ENCODE measurements at places on chromosomes 2 and 18.

GRCh38 chr2:18583905-18584607, 5.3 kb downstream of the NT5C1B start:
- H3K27ac ChIP-seq, result no peak overlapping the region
- H3K36me3 ChIP-seq, result no peaks in the 10 kb centered on the region
- no peak for DNase-seq
- no peaks in the 10 kb centered on the region for H3K4me1 ChIP-seq
- no peaks in the 10 kb centered on the region for H3K27me3 ChIP-seq
- no peak overlapping the region for H3K4me3 ChIP-seq

DNA sequence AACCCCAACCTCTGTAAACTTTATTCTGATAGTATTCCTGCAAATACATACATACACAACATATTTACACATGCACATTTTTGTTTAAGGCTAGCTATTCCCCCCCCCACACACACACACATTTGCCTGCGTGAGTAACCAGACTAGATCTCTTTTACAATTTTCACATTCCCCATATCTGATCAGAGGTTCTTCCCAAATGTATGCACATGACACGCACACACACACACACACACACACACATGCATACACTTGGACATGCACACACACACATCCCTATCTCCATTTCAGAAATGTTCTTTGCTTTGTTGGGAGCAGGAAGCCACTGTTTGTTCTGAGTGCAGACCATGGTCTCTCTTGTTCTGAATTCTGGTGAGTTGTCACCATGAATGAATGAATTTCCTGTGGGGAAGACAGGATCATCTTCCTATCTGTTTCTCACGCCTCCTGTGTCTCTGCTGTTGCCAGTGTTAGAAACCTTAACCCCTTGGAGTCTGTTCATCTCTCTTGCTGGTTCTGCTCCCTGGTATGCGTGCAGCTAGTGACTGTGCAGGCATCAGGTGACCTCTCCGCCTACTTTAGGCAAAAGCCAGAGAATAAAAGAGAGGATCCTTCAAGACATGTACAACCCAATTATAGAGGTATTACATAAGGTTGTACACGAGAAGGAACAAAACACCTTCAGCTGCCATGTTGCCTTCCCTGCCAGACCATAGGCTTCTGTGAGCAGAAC, 251.0 kb upstream of the RAB12 start:
- no peaks in the 10 kb centered on the region for H3K4me1 ChIP-seq
- H3K4me3 ChIP-seq, result no peak overlapping the region
- H3K27me3 ChIP-seq, result no peaks in the 10 kb centered on the region

DNA sequence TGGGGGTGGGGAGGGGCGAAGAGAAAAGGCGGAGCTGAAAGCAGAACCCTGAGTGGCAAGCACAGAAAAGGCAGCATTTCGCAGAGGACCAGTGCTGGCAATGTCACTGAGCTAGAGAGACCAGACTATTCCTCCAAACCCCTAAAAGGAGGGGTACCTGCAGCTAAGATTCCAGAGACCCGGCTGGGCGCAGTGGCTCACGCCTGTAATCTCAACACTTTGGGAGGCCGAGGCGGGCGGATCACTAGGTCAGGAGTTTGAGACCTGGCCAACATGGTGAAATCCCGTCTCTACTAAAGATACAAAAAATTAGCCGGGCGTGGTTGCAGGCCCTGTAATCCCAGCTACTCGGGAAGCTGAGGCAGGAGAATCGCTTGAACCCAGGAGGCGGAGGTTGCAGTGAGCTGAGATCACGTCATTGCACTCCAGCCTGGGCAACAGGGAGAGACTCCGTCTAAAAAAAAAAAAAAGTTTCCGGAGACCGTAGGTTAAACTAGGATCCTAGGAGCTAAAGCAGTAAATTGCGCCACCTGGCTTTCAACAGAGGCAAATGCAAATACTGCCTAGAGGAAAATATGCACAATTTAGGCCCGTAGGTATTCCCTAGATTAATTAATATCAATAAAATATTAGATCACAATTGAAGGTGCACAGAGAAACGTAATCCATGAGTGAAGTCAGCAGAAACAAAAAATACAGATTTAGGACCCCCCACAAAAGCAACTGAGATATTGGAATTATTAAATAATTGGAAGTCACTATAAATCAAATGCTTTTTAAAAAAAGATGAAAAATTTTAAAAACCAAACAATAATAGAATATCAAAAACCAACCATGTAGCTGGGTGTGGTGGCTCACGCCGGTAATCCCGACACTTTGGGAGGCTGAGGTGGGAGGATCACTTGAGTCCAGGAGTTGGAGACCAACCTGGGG, 4.9 kb downstream of the UCN start:
- H3K36me3 ChIP-seq, result no peaks in the 10 kb centered on the region
- DNase-seq, result no peak
- H3K4me1 ChIP-seq, result peaks cover 22% of the 10 kb centered on the region
- peaks cover 49% of the 10 kb centered on the region for H3K27me3 ChIP-seq
- no peak overlapping the region for H3K27ac ChIP-seq

- no peaks in the 10 kb centered on the region for H3K27me3 ChIP-seq
- peak overlapping the region; percentile 3 for H3K27ac ChIP-seq
- H3K36me3 ChIP-seq, result no peaks in the 10 kb centered on the region
- peaks cover 16% of the 10 kb centered on the region for H3K4me1 ChIP-seq
These were observed 15.0 kb upstream of the POLI start for GRCh38 chr18:54254265-54254758.

DNA sequence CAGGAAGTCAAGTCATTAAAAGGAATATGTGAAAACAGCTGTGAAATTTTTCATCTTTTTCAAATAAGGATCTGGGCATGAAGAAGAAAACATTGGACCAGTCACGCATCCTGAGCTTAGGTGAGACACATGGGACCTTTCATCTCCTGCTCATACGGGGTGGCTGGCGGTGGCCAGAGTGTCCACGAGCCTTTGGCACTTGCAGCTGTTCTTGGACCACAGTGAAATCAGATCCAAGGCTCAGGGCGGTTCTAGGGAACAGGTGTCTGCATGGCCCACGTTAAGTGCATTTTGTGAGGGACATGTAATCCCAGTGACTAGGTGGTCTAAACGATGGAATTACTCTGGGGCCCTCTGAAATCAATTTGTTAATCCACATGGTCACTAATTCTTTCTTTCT, 212.7 kb upstream of the COPS8 start:
- no peak overlapping the region for H3K27ac ChIP-seq
- no peaks in the 10 kb centered on the region for H3K36me3 ChIP-seq
- H3K4me3 ChIP-seq, result no peak overlapping the region
- H3K4me1 ChIP-seq, result peaks cover 4% of the 10 kb centered on the region
- H3K27me3 ChIP-seq, result no peaks in the 10 kb centered on the region

- no peaks in the 10 kb centered on the region for H3K27me3 ChIP-seq
- H3K36me3 ChIP-seq, result no peaks in the 10 kb centered on the region
- no peaks in the 10 kb centered on the region for H3K4me1 ChIP-seq
- H3K4me3 ChIP-seq, result no peak overlapping the region
These were observed 169.3 kb downstream of the ANKRD30B start for GRCh38 chr18:14917311-14917710.

- H3K4me1 ChIP-seq, result no peaks in the 10 kb centered on the region
- no peaks in the 10 kb centered on the region for H3K27me3 ChIP-seq
- no peak overlapping the region for H3K4me3 ChIP-seq
- DNase-seq, result no peak
- no peaks in the 10 kb centered on the region for H3K36me3 ChIP-seq
- no peak overlapping the region for H3K27ac ChIP-seq
These were observed 405.5 kb downstream of the PARD3B start for GRCh38 chr2:204950695-204951346.

- no peak overlapping the region for H3K27ac ChIP-seq
- H3K27me3 ChIP-seq, result no peaks in the 10 kb centered on the region
- DNase-seq, result no peak
- H3K36me3 ChIP-seq, result no peaks in the 10 kb centered on the region
- H3K4me1 ChIP-seq, result peaks cover 9% of the 10 kb centered on the region
These were observed 1023.6 kb downstream of the TMEM182 start for GRCh38 chr2:103785432-103785831.

- no peaks in the 10 kb centered on the region for H3K27me3 ChIP-seq
- DNase-seq, result no peak
- no peaks in the 10 kb centered on the region for H3K36me3 ChIP-seq
- H3K4me1 ChIP-seq, result peaks cover under 1% of the 10 kb centered on the region
- no peak overlapping the region for H3K27ac ChIP-seq
These were observed 78.3 kb downstream of the EDAR start for GRCh38 chr2:108910541-108911396.

DNA sequence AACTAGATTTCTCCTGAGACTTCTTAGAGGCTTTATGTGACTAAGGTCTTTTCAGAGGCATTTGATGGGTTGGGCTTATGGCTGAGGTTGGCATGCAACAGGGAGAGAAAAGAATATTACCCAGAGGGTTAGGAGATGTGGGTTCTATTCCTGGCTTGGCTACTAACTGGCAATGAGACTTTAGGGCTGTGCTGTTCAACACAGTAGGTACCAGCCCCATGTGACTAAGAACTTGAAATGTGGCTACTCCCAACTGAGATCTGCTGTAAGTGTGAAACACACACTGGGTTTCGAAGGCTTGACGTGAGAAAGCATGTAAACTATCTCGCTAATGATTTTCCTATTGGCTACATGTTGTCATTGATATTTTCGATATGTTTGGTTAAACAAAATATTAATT, 324.9 kb upstream of the SLC14A2 start:
- H3K4me1 ChIP-seq, result no peaks in the 10 kb centered on the region
- H3K4me3 ChIP-seq, result no peak overlapping the region
- no peak overlapping the region for H3K27ac ChIP-seq
- H3K36me3 ChIP-seq, result no peaks in the 10 kb centered on the region
- DNase-seq, result no peak
- no peaks in the 10 kb centered on the region for H3K27me3 ChIP-seq

GRCh38 chr2:134657650-134658250, 61.0 kb downstream of the TMEM163 start:
- H3K27me3 ChIP-seq, result no peaks in the 10 kb centered on the region
- no peaks in the 10 kb centered on the region for H3K36me3 ChIP-seq
- H3K27ac ChIP-seq, result no peak overlapping the region

DNA sequence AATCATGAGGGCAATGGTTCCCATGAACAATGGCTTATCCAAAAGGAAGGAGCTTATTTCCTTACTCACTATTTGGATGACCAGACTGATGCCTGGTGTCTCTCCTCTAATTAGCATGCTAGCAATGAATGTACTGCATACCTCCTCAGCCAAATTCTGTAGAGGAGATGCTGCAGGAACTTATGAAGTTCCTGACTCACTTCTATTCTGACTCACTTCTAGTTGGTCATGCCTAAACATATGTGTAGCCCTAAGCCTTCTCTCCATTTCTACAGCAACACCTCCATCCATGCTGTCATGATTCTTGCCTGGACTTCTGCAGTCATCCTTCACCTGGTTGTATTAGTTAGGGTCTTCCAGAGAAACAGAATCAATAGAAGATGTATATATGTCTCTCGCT, 59.9 kb upstream of the MRPS9 start:
- no peak overlapping the region for H3K4me3 ChIP-seq
- H3K27me3 ChIP-seq, result no peaks in the 10 kb centered on the region
- H3K4me1 ChIP-seq, result no peaks in the 10 kb centered on the region
- no peaks in the 10 kb centered on the region for H3K36me3 ChIP-seq
- no peak overlapping the region for H3K27ac ChIP-seq
- DNase-seq, result no peak

GRCh38 chr2:42163444-42164045, 5.6 kb upstream of the EML4 start:
- no peaks in the 10 kb centered on the region for H3K27me3 ChIP-seq
- no peaks in the 10 kb centered on the region for H3K4me1 ChIP-seq
- no peak overlapping the region for H3K4me3 ChIP-seq
- no peak for DNase-seq
- H3K36me3 ChIP-seq, result no peaks in the 10 kb centered on the region

DNA sequence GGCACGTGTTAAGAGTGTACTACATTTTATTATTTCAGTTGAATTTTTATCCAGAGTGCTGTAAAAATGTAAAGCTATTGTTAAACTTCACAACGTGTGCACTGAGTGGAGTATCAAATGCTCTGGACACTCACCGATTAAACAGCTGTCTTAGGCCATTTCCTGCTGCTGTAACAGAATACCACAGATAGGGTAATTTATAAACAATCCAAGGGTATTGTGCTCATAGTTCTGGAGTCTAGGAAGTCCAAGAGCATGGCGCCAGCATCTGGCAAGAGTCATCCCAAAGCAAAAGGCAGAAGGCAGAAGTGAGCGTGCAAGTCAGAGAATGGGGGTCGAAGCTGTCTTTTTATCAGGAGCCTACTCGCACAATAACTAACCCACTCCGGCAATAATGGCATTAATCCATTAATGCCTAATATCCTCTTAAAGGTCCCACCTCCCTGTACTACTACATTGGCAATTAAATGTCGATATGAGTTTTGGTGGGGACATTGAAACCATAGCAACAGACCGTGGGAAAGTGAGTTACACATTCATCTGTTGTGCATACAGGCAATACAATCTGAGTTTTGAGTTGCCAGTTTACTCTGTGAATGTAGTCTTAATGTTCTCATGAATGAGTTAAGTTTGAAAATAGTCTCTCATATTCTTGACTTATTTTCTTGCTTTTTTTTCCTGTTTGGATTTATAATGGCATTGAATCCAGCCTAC, 64.8 kb downstream of the ARMC9 start:
- H3K4me1 ChIP-seq, result no peaks in the 10 kb centered on the region
- DNase-seq, result no peak
- H3K36me3 ChIP-seq, result peaks cover 83% of the 10 kb centered on the region
- no peak overlapping the region for H3K4me3 ChIP-seq
- H3K27me3 ChIP-seq, result no peaks in the 10 kb centered on the region

DNA sequence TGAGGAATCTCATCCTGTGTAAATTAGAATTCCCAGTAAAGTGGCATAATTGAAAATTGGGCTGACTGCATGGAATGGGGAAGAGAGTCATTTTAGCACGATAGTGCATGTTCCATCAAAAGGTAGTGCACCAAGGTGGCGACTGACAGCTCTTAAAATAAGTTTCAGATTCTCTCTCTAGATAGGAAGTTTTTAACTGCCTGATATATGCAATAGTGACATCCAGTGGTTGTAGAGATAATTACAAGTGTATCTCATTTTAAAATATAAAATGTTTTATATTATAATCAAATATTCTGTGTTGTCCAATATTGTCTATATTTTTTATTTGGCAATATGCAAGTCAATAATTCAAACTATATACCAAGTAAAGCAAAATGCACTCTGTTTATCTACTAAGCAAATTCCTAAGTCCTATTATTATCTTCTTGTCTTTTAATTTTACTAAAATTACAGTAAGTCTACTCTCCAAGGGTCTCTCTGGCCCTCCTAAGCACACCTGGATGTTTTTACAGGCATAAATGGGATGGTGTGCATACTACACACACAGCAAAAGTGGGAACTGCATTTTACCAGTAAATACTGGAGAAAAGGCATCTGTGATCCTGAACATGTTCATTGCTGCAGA, 397.7 kb upstream of the HNRNPA3 start:
- no peaks in the 10 kb centered on the region for H3K27me3 ChIP-seq
- no peak overlapping the region for H3K4me3 ChIP-seq
- DNase-seq, result no peak
- H3K4me1 ChIP-seq, result peaks cover 8% of the 10 kb centered on the region
- H3K36me3 ChIP-seq, result no peaks in the 10 kb centered on the region

GRCh38 chr2:175049661-175050060, 44.5 kb upstream of the CHN1 start:
- H3K36me3 ChIP-seq, result no peaks in the 10 kb centered on the region
- no peaks in the 10 kb centered on the region for H3K27me3 ChIP-seq
- no peak overlapping the region for H3K4me3 ChIP-seq
